ENCODE measurements at places on chromosomes 5 and 9.

GRCh38 chr5:141777711-141778110, 95.7 kb upstream of the ARAP3 start:
- DNase-seq, result no peak

- DNase-seq, result no peak
Observed at GRCh38 chr9:110767559-110768063, 99.0 kb downstream of the MUSK start.

- DNase-seq, result no peak
Observed at GRCh38 chr5:159156426-159157238, 52.7 kb downstream of the RNF145 start.

DNA sequence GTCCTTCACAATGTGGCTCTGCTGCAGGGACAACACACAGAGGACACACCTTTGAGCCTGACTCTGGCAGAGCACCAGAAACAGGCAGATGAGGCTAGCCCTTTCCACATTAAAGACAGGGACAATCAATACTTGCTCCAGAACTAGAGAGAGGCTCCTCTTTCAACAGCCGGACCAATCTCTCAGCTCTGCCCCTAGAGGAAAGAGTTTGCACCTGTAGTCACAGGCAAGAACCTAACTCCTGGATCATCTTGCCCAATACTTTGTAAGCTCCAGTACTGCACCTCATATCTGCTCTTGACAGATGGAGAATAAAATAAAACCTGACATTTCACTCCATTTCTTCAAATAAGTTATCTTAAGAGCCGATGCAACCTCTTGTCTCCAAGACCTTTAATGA, 52.1 kb downstream of the EPB41L4A start:
- DNase-seq, result no peak

GRCh38 chr5:78287833-78288232, 6.7 kb downstream of the AP3B1 start:
- no peak for DNase-seq

DNA sequence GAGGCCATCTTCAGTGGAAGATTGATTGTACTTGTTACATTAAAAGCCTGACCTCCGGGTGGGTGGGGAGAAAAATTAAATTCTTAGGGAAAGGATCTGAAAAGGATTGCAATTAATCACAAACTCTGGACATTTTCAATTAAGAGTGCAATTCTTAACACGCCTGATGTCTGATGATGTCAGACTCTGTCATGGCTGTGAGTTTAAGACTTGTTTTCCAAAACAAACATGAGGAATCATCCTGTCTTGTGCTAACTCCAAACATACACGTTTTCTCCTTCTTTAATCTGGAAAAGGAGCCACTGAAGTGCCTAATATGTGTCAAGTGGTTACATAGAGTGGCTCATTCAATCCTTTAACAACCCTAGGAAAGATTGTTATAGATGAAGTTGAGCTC, 60.4 kb upstream of the SMIM23 start:
- no peak for DNase-seq

DNA sequence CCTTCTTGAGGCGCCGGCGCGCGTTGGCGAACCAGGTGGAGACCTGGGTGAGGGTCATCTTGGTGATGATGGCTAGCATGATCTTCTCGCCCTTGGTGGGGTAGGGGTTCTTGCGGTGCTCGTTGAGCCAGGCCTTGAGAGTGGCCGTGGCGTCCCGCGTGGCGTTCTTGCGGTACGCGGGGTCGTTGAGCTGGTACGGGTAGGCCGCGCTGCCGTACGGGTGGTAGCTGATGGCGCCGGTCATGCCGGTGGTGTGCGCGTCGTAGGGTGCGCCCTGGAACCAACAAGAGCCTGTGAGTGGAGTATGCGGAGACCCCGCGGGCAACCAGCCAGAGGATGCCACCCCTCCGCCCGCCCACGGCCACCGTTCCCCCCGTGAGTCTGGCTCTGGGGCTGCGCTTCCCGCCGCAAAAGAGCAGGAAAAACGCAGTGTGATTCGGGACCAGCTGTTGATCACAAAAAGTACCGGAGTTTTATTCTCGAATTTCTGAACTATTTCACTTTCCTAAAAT, 1.9 kb downstream of the IRX2 start:
- DNase-seq, result no peak

DNA sequence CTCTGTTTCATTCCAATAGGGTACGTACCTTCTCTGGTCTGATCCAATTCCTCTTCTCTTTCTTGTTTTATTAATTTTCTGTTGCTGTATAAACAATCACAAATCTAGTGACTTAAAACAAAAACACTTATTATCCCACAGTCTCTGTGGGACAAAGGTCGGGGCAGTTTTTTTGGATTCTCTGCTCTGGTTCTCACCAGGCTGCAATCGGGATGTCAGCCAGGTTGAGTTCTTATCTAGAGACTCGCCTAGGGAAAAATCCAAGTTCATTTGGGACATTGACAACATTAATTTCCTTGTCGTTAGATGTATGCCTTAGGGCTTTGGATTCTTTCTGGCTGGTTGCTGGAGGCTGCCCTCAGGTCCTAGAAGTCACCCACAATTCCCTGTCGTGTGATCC, 430.5 kb upstream of the RORB start:
- DNase-seq, result no peak
